Omental fat pad (tissue), 4 donors: ENCODE measurements at places on chromosomes 4 and X. TPM values are rescaled to one million over a fixed set of nuclear protein-coding genes. Genes with fewer than 3 reads are reported as not detected.

GATB gene
- 27.9 TPM for total RNA-seq

CT45A1 gene
- total RNA-seq: not detected

MAGEA4 gene
- not detected for total RNA-seq

LRP2BP gene
- 0.56 TPM for total RNA-seq

SYTL4 gene
- total RNA-seq: 18.8 TPM
